ENCODE measurements at places on chromosomes 13 and 19.

DNA sequence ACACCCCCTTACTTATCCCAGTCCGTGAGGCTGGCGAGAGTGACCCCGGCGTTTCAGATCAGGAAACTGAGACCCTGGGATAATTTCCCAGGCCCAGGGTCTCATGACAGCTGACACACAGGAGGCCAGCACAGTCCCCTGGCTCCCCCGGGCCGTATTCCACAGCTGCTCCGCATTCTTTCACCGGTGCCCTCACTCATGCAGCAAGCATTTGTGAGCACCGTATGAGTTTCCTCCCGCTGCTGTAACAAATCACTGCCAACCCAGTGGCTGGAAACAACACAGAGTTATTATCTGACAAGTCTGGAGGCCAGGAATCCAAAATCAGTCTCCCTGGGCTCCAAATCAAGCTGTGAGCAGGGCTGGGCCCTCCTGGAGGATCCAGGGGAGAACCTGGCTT is 21.3 kb downstream of the GADD45B start:
- no peak for DNase-seq

DNA sequence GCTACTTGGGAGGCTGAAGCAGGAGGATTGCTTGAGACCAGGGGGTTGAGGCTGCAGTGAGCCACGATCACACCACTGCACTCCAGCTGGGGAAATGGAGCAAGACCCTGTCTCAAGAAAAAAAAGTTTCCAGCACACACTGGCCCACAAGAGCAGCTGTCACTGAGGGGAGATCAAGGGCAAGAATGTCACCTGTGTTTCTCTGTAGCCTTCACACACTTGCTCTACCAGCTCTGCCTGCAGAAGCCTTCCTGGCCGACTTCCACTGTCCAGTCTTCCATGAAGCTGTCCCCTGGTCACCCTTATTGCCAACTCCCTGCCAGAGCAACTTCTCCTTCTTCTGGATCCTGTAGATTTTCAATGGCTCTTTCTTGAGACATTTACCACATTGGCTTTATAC is 158.0 kb downstream of the KCTD15 start:
- DNase-seq, result no peak

GRCh38 chr19:532561-533363 is 1.2 kb downstream of the CDC34 start:
- no peak for DNase-seq

DNA sequence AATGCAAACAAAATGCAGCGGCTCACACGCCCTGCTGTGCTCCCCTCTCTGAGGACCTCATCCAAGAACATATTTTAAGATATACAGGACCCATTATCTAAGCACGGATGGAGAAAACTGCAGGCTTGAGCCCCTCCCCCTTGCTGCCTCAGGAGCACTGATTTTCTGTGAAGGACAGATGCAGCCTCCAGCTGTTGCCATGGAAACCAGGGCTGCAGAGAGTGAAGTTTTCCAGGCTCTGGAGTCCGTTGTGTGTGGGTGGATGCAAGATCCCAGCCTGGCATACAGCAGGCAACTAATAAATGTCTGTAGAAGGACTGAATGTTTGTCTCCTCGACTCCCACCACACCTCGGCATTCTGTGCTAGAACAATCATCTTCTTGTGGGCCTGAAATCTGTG is 105.6 kb upstream of the PEG3 start:
- DNase-seq, result no peak

DNA sequence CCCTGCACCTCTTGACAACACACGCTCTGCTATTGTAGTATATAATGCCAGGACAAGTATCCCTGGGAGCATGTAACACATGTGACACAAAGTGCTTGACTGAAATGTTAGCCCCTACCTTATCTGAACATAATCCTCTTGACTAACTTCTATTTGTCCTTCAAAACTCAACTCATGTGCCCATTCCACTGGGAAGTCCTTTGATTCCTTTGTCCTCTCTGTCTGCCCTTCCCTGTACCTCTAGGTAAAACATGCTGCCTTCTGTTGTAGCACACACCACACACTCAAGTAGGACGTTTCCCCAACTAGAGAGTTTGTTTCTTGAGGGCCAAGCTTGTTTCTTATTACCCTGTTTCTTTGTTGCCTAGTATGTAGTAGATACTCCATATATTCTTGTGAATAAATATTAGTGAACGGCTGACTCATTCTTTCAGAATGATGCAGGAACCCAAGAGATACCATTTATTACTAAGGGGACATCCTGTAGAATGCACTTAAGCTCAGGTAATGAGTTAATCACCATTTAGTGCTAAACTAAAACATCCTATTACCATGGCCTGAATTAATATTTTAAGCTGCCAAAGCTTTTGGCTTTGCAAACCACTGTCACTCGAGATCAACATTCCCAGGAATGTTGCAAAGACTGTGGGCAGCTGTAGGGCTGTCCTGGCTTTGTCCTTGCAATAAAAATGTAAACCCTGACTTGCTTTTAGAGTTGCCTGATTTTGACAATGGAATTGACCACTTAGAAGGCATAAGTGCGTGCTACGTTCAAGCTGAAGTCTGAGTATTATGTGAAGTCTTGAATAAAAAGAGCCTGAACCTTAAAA is 313.4 kb downstream of the COG6 start:
- no peak for DNase-seq

- DNase-seq, result no peak
Measured at GRCh38 chr19:17778968-17779929, 15.7 kb upstream of the B3GNT3 start.

All from activated CD4-positive, alpha-beta T cell treated with anti-CD3 and anti-CD28 coated beads, Interleukin-2, amount 50 U/mL, for 4 hours (primary cell).